Amniotic stem cell (primary cell): ENCODE measurements at places on chromosomes 2 and 18.

GRCh38 chr18:38539856-38540255 is 974.3 kb upstream of the CELF4 start:
- DNase-seq: no peak

DNA sequence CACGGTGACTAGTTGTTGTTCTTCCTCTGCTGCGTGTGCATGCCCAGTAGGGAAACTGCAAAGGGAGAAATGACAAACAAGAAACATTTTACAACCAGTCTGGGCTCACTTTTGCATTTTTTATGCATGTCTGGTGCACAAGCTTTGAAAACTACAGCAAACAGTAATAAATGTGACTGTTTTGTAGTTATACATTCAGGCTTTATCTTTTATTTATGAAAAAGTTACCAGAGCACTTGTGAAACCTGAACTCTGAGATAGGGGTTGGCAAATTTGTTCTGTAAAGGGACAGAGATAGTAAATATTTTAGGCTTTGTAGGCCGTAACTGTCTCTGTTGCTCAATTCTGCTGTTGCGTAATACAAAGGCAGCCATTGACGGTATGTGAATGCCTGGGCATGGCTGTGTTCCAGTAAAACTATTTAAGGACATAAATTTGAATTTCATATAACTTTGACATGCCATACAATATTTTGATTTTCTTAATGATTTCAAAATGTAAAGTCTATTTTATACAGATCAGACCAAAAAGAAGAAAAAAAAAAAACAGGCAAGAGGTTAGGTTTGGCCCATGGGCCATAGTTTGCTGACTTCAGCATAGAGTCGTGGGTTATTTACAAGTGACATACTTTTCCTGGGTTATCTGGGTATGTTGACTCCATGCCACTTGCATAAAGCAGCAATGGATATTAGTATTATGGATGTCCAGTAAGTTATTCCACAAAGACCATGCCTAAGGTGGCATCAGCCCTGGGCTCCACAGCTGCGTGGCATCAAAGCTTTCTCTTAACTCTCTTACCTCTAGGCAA is 53.6 kb upstream of the EML6 start:
- no peak for DNase-seq

GRCh38 chr2:112712903-112713584 is 7.8 kb upstream of the NT5DC4 start:
- DNase-seq: no peak

- DNase-seq: no peak
These were observed 8.6 kb downstream of the DOCK10 start for GRCh38 chr2:225033440-225034318.
